ENCODE measurements at places on chromosomes 12 and 14.

GRCh38 chr14:93318927-93319326 is 13.9 kb downstream of the BTBD7 start:
- DNase-seq, result no peak

- no peak for DNase-seq
Measured at GRCh38 chr14:65860956-65861611, 448.6 kb downstream of the FUT8 start.

- no peak for DNase-seq
Measured at GRCh38 chr12:55789171-55789570, 28.4 kb downstream of the SARNP start.

- DNase-seq, result no peak
Measured at GRCh38 chr12:13504736-13505135, 308.2 kb downstream of the EMP1 start.

GRCh38 chr12:50799908-50800307 is 36.0 kb downstream of the ATF1 start:
- no peak for DNase-seq

DNA sequence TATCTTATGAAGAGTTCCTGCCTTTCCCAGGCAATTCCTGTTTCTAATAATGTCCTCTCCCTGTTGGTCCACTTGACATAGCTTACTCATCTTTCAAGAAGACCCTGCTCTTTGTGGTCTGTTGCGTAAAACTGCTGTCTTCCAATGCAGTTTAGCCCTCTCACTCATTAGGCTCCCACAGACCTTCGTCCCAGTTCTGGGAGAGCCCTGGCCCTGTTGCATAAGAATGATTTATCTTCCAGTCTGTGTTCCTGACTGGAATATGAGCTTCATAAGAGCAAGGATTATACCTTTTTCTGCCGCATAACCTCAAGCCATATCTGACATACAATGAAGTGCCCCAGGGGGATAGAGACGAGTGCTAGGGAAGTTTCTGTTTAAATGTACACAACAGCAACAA is 365.9 kb upstream of the NOVA1 start:
- DNase-seq, result no peak

DNA sequence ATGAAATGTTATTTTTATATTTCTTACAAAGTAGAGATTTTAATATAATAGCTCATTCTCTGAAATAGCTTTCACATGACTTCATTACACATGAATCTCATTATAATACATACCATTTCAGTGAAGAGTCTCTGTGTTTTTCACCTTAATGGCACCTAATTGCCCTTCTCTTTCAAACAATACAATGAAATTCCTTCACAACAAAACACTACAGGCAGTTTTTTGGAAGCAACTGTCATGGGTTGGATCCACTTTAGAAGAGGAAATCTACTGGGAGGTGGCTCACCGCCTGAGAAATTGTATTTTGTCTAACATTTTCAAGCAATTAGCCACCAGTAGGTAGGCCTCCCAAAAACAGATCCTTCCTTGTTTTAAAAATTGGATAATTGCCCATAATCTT is 40.3 kb upstream of the RGS6 start:
- no peak for DNase-seq

DNA sequence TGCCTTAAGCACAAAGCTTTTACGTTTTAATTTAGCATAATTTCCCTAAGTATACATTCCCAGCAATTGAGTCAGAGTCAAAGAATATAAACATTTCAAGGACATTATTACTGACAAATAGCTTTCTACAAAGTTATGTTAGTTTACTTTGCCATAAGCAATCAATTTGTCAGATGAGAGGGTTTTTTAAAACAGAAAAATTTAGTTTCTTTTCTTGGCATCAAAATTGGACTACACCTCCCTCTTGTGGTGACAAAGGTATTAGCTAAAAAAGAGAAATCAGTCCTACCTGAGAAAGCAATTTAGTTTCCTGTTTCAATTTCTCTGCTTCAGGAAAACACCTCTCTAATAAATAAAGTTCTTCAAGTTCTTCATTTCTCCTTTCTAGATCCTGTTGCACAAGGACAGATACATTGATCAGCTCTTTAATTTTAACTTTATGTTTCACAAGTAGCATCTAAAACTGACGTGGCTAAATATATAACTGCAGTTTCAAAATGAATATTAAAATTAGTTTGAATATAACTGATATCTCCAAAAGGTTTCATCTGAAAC is 39.9 kb downstream of the DNAI7 start:
- DNase-seq, result no peak

DNA sequence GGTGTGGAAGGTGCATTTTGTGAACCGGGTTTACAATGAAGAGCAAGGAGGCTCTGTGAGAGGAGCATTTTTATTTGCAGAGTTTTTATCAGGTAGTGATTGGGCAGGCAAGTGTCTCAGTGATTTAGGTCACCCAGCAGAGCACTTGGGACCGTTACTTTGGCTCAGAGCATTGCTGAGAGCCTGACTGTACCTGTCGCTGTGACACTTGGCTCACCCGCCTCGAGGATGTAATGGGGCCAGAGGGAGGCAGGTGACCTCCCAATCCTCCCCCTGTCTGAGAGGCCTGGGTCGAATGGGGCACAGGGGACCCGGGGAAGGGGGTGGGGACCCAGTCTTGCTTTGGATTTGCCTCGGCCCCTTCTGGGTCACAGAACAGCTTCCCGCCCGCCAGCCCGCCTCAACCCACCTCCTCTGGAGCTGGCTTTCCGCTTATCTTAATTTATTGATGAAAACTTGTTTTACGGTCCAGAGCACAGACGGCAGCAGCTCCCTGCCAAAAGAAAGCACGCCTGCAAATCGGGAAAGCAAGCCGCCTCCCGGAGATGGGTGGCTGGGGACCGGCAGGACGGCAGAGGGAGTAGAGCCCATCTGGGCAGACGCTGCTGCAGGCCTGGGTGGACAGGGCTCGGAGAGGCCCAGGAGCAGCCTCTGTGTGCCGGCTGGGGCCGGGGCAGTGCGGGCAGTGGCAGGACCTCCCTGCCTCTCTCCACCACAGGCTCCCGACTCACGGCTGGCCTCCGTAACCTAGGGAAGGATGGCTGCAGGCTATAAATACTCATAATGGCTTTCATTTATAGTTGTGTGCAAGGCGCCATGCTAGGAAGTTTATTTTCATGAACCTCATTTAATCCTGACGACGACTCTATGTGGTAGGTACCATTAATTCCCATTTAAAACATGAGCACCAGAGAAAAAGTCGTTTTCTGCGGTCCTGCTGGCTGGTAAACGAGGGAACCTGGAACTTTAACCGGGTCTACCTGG is 187.1 kb downstream of the TSPAN9 start:
- no peak for DNase-seq

DNA sequence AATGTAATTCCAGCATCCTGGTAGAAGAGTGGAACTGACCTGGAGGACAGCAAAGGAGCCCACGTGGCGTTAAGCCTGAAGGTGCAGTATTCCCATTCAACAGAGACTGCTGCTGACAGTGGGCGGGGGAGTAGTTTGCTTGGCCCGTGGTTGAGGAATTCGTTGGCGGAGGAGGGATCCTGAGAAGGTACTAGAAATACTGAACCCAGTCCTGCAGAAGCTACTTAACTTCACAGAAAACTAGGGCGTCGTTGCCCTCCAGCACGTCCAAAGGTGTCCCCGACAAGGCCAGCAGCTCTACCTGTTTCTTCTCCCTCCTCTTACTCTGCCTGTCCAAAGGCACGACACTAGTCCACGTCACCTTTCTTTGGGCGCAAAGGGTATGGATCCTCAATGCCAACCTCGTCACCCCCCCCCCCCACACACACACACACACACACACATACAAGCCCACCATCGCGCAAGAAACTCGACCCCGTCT is 303 bp downstream of the PUS7L start:
- peak; percentile 65 for DNase-seq

DNA sequence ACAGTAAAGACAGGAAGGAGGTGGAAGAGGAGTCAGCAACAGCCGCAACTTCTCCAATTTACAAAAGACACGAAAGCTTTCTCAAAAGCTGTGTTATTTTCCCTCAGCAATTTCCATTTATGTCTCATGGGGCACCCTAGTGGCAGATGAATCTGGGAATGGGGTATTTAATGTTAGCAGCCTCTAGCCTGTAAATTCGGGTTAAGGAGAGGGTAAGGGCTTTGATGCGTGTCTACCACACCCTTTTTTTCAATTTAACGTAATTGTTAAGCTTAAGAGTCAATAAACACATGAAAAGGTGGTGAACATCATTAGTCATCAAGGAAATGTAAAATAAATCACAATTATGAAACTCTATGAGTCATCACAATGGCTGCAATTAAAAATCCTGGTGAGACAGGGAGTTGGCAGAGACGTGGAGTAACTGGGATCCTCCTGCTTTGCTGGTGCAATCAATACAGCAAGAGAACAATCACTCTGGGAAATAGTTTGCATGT is 986.4 kb downstream of the AACS start:
- DNase-seq, result no peak

DNA sequence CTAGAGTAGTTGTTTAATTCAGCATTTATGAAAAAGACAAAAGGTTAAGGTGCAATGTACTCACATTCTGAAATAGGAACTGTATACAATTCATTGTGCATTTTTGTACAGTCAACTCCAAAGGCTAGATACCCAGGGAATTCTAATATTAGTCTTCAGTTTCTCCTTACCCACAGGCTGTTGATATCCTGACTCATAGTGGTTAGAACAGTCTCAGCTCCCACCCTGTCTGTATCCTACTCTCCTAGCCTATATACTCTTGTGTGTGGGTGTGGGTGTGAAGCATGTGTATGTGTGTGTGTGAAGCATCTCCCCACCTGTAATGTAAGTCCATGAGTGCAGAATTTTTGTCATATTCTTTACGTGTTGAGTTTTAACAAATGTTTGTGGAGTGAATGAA is 229.5 kb downstream of the NAV3 start:
- DNase-seq, result no peak

- no peak for DNase-seq
Measured at GRCh38 chr14:41636492-41637392, 30.1 kb downstream of the LRFN5 start.

GRCh38 chr12:123384994-123385376 is 1.1 kb downstream of the KMT5A start:
- DNase-seq, result no peak

DNA sequence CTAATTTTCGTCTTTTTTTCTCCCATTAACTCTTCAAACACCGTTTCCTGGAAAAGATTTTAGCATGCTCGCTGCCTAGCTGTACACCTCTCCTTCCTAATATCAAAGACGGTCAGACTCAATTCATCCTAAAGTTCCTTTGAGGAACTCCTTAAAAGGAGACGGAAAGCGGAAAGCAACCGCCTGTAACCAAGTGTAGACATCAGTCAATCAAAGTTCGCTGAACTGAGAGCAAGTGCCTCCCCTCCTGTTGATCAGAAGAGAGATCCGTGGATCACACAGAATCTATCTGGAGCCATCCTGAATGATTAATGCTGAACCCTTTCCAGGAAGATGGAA is 412 bp upstream of the TEP1 start:
- no peak for DNase-seq

- DNase-seq, result no peak
Measured at GRCh38 chr12:80838024-80838658, 99.6 kb downstream of the LIN7A start.

GRCh38 chr14:59483363-59483762 is 845 bp downstream of the L3HYPDH start:
- peak; percentile 36 for DNase-seq

DNA sequence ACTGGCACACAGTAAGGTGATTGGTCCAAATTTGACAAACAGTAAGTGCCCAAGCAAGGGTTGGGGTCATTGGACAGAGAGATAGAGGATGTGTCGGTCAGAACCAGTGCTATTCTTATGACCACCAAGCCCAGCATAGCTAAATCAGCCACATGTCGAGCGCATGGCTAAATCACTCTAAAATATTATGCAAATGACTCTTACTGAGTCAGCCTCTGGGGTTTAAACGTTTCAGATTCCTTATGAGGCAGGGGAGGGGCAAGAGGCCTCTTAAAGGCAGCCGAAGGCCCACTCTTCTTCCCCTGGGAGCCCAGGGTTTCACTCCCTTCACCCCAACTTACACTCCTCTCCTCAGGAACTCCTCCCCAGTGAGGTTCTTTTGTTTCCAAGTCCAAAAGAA is 603 bp upstream of the ENDOU start:
- no peak for DNase-seq

Data from femur (tissue), 1 donor.